Activated CD4-positive, alpha-beta T cell treated with anti-CD3 and anti-CD28 coated beads, Interleukin-2, amount 50 U/mL, for 48 hours (primary cell): ENCODE measurements at places on chromosomes 7 and 10.

DNA sequence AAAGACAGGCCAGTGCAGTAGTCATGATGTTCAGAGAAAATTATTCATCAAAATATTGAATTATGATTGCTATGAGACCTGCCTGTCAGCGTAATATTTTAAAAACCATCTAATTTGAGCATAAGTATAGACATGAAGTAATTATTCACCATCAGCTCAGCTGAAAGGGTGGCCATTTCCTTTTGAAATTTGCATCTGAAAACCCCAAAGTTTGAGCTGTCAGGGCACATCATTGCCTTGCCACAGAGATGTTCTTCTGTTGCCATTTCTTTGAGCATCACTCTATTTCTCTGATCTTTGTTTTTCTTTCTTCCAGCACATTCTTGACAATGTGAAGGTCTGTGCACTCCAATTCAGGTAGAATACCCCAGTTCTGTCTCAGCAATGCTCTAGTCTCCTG lies 147.5 kb upstream of the RHOBTB1 start:
- no peak for DNase-seq

DNA sequence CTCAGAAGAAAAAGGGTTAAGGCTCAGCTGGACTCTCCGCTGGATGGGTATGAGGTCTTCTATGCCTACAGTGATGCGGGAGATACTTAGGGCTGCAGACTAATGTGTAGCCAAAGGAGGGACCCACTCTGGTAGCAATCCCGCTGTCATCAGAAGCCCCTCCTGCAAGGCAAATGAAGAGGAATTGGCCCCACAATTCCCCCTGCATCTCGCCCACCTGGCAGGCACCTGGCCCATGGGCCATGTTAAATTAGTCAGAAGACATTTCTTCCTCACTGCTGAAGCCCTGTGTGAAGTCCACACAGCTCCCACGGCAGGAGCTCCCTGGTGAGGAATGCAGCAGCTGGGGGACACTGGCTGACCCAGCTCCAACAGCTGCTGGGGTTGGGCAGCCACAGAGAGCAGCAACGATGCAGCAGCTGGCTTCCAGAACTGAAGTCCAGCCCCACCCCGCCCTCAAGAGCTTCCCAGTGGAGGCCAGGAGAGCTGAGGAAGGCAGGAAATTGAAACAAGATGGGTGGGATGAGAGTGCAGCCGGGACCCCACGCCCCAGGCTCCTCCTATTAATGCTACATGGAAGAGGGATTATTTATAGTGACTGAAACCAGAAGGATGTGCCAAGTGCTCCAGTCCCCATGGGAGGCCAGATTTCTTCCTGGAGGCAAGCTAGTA lies 5.5 kb downstream of the VSTM4 start:
- DNase-seq = no peak

GRCh38 chr10:89062861-89063260 lies 72.3 kb downstream of the FAS start:
- DNase-seq = no peak

DNA sequence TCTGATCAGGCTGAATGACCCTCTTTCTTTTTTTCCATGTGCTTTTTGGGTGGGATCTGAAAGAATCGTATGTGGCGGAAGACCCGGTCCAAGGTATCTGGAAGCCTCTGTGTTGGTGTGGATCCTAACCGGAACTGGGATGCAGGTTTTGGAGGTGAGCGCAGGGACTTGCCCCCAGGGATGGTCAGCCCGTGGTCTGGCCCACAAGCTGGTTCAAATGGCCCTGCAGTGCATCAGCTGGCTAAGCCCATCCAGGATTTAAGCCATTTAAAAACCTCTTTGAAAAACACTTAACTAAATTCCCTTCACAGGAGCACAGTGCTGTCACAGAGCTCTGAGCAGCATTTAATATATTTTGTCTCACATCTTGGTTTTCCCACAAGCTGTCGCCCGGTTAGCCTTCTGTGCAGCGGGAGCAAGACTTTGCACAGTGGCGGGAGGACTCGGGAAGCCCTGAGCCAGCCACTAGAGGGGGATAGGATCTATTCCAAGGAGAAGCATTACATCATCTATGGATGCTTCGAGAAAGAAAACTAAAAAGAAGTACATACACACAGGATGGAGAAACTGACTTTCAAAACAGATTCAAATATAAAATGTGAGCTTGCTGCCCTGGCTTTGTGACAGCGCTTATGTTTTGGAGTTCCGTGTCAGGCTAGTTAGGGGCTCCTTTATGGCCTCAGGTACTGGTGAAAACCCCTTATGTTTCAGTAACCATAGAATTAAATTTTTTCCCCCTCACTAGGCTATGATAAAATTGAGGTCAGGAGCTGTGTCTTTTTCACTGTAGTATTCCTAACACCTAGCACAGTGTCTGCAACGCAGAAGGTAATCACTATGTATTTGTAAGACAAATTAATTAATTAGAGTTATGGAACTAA lies 11.3 kb downstream of the CPA2 start:
- no peak for DNase-seq

DNA sequence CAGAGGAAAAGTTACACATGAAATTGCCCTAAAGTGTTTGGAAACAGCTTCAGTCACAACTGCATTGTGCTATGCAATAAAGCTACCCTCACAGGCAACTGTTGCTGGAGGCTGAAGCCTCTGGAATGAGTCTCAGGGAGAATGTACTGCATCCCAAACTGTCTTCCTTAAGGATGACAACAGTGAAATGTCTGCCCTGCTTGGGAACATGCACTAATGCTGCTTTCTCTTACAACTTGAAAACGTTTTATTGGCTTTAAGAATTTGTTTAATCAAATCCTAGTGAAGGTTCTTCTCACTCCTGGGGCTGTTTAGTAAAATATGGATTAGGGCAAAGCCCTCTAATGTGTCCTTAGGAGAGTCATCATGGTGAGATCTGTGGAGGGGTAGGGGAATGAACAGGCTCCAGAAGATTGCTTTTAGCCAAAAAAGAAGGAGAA lies 215.4 kb downstream of the TWIST1 start:
- DNase-seq = no peak

GRCh38 chr7:41795276-41795833 lies 92.5 kb upstream of the INHBA start:
- DNase-seq = no peak

DNA sequence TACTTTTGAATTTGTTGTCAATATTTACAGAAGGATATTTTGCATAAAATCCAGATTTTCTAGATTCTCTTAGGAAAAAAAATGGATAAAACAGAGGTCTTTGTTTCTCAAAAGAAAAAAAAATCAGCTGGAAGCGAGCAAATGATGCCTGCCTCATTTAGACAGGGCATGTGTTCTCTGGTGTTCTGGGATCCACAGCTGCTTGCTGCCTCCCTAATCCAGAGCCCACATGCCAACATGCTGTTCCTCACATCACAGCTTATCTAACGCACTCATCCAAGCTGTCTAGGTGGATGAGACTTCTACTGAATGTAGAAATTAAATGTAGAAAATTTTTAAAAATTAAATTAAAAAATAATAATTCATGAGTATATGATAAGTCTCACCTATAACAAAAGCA lies 630.1 kb downstream of the SORCS1 start:
- DNase-seq = no peak

- no peak for DNase-seq
These were observed 1.4 kb downstream of the DNAJB12 start for GRCh38 chr10:72353028-72353964.

DNA sequence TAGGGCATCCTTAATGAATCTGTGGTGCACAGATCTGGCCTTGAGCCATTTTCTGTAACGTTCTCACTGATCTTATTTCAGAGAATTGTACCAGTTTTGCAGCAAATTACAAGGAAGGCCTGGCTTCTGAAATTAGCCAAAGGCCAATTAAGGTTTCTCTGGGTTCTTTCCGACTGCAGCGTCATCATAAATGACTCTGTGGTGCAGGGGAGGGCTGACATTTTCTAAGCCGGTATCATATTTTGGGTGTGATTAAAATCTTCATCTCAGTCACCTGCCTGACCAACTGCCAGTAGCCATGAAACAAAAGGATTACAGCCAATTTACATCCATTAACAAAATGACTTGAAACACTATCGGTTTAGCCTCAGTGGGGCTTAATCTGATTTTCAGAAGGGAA lies 363.7 kb downstream of the ADRA2A start:
- no peak for DNase-seq

GRCh38 chr7:36047091-36047658 lies 105.9 kb upstream of the EEPD1 start:
- no peak for DNase-seq

GRCh38 chr10:28763471-28764170 lies 86.3 kb downstream of the BAMBI start:
- DNase-seq = no peak

- DNase-seq = no peak
These were observed 5.4 kb downstream of the RAB11FIP2 start for GRCh38 chr10:118041316-118041715.

DNA sequence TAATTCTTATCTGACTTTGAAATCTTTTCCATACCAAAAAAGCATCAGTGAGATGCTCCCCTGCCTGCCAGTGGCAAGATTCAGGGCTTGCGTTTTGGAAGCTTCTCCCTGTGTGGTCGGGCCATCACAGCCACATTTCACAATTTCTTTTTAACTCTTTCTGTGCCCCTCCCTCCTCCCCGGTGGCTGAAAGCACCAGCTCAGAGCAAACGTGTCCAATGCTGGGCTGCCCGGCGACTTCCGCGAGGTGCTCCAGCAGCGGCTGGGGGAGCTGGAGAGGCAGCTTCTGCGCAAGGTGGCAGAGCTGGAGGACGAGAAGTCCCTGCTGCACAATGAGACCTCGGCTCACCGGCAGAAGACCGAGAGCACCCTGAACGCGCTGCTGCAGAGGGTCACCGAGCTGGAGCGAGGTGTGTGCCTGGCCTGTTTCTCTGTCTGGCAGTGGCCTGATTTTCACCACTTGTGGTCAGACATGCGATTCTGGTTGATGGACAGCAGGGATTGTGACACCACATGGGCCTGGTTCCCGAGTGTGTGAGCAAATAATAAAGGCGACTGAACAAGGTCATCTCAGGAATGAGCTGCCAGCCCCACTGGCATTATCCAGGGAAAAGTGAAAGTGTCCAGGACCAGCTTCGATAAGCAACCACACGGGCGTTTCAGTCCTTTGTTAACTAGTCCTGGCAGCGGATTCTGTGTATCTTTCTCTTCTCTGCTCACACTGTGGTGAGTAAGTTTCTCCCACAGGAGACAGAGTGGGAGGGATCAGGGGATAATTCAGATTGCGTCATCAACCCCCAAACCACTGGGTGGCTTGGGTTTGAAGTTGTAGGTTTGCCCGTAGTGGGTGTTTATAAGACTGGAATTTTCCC lies 2.6 kb downstream of the NPTX2 start:
- DNase-seq = no peak

DNA sequence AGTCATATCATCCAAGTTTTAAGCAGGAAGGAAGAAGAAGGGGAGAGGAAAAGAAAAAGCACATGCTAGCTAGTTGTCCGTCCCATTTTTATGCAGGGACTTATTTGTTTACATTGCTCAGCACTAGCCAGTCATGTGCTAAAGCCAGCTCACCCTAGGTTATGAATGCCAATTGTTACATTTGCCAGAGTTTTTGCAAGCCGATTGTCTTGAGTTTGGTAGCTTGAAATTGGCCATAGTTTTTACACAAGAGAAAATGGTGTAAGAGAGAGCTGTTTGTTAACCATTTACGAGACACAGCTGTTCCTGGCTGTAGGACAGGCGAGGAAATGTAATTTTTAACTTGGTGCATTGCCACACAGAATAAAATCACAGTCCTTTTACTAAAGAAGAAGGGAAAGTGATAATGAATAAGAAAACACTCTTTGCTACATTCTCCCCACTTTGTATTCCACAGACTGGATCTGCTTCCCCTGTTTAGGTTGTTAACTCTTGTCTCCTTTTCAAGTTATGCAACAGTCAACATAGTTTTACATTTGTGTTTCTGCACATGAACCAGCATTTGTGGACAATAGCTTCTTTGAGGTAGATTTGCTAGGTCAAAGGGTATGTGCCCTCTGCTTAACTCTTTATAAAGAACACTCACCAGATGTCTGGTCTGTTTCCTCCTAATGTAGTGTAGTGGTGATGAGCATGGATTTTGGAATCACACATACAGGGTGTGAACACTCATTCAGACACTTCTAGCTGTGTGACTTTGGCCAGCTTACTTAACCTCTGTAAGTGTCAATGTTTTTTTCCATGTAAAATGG lies 357.2 kb downstream of the LRMDA start:
- DNase-seq = no peak

DNA sequence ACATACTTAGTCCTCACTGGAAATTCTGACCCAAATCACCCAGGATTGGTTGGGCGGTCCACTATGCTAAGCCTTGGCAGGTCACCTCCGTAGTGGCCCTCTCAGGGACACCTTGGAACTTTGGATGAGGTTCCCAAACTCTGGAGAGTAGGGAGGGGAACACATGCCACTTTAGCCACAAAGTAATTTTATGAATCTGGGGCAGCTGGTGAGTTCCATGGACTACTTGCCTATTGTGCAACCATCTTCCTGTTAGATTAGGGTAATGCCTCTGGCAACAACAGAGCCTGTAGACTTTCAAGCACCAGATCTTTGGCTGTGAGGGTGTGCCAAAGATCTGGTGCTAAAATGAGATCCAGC lies 77.7 kb downstream of the ITGB8 start:
- DNase-seq = no peak

DNA sequence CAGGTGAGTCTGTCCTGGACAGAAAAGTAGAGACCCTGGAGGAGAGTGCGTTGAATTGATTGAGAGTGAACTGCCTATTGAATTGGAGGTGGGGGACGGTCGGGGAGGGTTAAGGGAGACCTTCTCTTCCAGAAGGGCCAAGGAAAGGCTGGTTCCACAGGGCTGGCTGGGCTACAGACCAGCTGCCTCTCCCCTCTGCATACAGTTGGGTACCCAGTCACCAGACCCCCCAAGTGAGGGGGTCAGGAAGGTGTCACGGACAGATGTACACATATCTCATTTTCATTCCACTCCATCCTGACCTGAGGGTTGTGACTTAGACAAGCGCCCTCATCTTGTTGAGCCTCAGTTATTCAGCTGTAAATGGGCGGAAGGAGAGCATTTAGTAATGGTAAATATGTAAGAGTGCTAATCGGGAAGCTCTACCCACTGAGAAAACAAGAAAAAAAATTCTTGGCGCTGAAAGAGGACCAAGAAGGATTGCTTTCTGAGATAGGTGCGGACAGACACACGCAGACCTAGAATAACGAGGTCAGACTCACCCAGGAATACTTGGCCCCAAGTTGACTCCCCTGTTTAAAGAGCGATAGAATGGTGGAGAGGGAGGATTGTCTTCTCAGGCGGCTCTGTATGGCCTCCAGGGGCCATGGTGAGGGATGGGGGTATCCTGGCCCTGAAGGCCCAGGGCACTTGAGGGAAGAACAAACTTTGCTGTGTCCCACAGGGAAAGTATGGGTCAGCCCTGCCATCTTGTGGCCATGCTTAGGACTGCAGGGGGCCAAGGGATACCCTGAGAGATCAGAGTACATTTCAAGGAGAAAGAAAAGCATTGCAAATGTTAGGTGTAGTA lies 7.2 kb upstream of the MBL2 start:
- DNase-seq = peak; percentile 66

GRCh38 chr7:100612730-100613390 lies 520 bp downstream of the MOSPD3 start:
- no peak for DNase-seq

- no peak for DNase-seq
These were observed 483.5 kb upstream of the POT1 start for GRCh38 chr7:125412890-125413665.
